ENCODE measurements at places on chromosomes 12 and 14.

DNA sequence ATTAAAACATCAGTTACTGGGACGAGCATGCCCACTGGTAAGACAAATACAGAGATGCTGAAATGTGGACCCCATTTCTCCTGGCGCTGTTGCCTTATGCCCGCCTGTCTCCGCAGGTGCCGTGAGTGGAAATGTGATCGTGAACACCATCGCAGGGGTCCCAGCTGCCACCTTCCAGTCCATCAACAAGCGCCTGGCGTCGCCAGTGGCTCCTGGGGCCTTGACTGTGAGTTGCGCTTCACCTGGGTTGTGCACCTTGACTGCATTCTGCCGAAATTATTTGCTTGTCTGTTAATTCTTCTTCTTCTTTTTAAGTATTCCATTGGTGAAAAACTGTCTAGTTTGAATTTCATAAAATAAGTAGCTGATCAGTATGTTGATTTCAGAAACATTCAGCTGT, 89.1 kb downstream of the DDX51 start:
- no peak for DNase-seq

GRCh38 chr14:76773188-76773885, 12.1 kb downstream of the VASH1 start:
- DNase-seq: no peak

DNA sequence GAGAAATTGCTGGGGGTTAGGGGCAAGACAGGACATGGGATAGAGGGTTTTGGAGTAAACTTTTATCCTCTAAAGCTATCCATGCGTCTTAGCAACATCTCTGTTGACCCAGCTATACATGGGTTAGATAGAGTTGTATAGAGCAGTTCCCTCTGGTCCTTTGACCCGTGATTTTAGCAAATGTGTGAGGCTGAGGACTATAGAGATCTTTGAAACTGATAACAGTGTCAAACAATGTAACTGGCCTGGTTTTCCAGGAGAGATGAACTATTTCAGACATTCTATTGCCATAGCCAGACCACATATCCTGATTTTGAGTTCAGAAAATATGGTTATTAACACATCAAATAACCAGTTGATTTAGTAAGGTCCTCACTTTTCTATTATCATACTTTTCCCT, 60.4 kb downstream of the B4GALNT3 start:
- DNase-seq: no peak

GRCh38 chr14:32345311-32345791, 16.3 kb downstream of the AKAP6 start:
- no peak for DNase-seq

DNA sequence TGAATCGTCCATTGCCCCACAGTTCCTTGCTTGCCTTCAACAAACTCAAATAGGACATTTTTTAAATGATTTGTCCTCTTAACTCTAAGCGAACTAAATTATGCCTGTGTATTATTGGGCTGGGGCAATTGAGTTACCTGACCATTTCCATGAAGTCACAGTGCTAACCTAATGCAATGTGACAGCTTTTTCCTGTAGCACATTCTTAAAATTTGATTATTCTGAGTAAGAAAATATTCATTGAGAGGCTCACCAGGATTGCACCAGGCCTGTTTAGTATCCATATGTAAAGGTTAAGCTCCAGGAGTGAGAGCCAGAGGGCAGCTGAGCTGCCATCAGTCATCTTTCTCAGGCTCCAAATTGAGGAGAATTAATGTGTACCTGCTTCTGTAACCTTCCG, 90.9 kb downstream of the GPR65 start:
- DNase-seq: no peak

- DNase-seq: no peak
Measured at GRCh38 chr12:11661491-11662089, 12.1 kb downstream of the ETV6 start.

GRCh38 chr12:12022306-12022936, 48.3 kb upstream of the BCL2L14 start:
- DNase-seq: no peak

- DNase-seq: no peak
Measured at GRCh38 chr12:75660107-75660530, 148.7 kb upstream of the KRR1 start.

DNA sequence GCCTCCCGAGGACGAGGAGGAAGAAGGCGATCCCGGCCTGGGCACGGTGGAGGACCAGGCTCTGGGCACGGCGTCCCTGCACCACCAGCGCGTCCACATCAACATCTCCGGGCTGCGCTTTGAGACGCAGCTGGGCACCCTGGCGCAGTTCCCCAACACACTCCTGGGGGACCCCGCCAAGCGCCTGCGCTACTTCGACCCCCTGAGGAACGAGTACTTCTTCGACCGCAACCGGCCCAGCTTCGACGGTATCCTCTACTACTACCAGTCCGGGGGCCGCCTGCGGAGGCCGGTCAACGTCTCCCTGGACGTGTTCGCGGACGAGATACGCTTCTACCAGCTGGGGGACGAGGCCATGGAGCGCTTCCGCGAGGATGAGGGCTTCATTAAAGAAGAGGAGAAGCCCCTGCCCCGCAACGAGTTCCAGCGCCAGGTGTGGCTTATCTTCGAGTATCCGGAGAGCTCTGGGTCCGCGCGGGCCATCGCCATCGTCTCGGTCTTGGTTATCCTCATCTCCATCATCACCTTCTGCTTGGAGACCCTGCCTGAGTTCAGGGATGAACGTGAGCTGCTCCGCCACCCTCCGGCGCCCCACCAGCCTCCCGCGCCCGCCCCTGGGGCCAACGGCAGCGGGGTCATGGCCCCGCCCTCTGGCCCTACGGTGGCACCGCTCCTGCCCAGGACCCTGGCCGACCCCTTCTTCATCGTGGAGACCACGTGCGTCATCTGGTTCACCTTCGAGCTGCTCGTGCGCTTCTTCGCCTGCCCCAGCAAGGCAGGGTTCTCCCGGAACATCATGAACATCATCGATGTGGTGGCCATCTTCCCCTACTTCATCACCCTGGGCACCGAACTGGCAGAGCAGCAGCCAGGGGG, 979 bp downstream of the KCNA5 start:
- DNase-seq: no peak

- DNase-seq: no peak
Measured at GRCh38 chr14:100655741-100656085, 68.5 kb upstream of the BEGAIN start.

DNA sequence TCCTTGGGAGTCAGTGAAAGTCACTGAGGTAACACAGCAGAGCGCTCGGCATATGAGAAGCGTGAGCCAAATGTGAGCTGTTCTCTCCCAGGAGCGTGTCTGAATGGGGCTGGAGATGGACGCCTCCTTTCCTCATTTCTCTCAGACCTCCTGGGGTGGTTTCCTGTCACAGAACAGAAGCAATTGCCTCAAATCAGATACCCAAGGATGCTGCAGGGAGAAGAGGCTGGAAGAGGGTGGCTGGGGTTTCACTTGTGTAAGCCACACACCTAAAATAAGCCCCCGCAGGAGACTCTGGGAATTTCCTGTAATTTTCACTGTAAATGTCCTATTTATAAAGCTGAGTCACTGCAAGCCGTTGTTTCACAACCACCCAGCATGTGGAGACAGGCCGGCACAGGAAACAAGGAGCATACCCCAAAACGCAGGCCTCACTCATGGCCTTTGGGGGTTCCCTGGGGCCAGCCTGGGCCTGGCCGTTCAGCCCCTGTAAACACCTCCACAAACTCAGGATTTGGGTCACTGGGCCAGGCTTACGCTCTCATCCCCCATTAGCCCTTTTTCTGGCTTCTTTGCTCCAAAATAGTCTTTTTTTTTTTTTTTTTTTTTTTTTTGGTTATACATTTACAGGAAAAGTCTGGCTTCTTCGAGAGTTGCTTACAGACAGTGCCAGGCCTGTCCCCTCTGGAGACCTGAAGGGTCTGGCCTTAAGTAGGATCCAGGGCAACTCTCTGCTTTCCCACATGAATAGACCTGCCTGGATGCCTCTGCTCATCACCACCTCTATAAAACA, 55.3 kb downstream of the VCPKMT start:
- no peak for DNase-seq

GRCh38 chr12:92462527-92462926, 240.3 kb upstream of the PLEKHG7 start:
- DNase-seq: no peak

DNA sequence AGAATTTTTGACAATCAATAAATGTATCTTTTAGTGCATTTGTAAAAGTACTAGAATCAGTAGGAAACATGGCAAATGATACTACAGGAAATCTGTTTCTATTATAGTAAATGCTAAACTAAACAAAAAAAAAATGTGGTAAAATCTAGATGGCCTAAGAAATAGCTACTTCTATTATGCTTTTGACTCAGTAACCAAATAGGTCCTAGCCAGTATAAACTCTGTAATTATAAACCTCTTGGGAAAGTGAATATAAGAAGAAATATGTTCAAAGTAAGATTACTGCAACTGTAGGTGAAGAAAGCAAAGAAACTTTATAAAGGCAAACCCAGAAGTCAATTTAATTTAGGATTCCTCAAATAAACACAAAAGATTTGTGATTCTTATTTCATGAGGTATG, 581.2 kb downstream of the LRFN5 start:
- no peak for DNase-seq

DNA sequence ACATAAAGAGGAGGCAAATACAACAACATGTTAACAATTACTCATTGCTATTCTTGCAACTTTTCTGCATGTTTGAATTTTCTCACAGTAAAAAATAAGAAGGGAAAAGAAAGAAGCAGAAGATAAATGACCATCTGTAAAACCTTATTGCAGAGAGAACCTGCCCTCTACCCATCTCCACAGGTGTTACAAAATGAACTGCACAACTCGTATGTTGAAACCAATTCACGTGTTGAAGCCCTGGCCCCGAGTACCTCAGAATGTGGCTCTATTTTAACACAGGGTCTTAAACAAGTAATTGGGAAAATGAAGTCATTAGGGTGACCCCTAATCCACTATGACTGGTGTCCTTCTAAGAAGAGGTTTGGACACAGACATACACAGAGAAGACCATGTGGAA, 39.5 kb downstream of the FOXN3 start:
- no peak for DNase-seq

DNA sequence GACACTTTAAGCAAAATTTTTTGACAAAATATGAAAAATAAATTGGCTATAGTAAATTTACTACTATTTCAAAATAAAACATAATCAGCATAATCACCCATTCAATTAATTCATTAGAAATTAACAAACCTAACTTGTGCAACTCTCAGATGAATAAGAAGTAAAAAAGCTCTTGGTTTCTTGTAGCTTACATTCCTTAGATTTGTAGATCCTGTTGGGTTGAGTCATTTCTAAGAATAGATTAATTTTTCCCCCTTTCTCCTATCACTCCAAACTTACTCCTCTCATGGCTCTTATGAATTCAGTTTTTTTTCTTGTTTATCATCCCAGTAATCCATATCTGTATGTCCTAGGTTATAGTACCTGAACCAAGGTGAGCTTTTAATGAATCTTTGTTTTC, 230.9 kb upstream of the LRIG3 start:
- no peak for DNase-seq

GRCh38 chr14:23077962-23078361, 17.0 kb downstream of the ACIN1 start:
- DNase-seq: no peak

DNA sequence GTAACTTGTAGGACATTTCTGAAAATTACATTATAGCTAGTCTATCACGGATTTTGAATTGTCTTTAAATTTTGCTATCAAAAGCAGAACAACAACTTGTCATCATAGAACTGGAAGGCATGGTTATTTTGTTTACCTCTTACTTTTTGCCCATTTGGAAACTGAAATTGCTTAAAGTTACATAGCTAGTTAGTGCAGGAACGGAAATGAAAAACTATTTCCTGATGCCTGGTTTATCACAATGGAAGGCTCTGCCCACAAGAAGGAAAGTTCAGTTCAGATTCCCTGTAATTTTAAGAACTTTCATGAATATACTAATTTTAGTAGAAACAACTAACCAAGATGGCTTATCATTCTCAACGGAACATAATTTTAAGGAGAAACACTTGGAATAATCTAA, 427.7 kb downstream of the RAD51B start:
- DNase-seq: no peak

DNA sequence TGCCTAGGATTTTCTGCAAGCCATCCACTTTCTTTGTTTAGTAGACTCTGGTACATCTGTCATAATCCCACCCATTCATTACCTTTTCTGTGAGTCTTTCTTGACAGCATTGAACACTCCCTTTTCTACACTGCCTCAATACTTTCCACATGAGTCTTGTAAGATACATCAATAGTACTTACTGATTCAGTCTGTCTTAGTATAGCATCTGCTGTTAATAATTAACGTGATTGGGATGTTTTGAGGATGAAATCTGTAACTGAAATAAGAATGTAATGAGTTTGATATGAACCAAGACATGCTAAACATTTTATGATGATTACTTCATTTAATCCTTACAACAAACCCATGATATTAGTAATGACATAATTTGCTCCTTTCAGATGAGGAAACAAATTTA, 196.2 kb upstream of the FOXG1 start:
- DNase-seq: no peak

DNA sequence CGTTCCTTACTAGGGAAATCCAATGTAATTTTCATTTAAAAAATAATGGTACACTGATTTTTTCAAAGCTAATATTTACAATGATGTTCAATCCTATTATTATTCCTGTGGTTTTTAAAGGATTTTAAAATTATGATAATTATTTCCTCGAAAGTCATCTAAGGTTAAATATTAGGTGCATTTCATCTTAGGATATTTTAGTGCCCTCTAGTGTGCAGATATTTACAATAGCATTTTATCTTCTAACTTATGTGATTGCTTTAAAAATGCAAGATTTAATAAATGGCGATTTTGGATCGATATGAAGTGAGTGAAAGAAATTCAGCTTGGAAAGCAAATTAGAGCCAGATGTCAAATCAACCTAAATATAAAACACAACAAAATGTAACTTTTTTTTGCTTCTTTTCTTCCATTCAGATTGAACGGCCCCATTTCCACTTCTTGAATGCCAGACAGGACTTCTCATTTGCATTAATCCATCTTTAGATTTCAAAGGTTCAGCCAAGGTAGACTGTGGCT, 293.5 kb downstream of the SLC6A15 start:
- DNase-seq: no peak

DNA sequence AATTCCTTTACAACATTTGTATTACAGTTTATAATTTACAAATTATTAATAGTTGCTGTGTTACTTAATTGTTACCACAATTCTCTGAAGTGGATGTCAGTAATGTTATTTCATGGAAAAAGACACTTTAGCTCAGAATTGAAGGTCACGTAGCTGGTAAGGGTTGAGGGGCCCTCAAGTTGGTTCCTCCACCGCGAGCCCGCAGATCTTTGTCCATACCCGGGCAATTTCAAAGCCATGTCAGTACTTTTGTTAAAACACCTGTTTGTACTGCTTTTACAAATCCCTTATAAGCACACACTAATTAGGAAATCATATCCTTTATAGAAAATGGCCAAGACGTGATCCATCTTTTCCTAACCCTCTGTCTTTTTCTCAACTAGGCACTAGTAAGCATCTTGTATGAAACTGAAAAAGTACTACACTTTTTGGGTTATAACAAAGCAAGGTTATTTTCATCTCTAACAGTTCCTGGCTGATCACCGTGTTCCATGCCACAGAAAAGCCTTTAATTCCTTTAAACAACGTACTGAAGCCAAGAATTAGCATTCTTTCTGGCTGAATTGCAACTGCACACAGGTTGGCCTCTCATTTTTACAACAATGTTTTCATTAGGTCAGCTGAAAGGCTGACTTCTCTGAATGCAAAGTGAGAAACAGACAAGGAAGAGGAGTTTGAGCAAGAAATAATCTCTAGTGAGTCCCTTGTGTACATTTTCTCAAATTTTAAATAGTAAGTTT, 76.1 kb downstream of the CNTN1 start:
- DNase-seq: no peak

Data from posterior cingulate gyrus (tissue), 11 donors.